Cortex of kidney (tissue), 1 donor: ENCODE measurements at places on chromosomes 6 and 20.

DNA sequence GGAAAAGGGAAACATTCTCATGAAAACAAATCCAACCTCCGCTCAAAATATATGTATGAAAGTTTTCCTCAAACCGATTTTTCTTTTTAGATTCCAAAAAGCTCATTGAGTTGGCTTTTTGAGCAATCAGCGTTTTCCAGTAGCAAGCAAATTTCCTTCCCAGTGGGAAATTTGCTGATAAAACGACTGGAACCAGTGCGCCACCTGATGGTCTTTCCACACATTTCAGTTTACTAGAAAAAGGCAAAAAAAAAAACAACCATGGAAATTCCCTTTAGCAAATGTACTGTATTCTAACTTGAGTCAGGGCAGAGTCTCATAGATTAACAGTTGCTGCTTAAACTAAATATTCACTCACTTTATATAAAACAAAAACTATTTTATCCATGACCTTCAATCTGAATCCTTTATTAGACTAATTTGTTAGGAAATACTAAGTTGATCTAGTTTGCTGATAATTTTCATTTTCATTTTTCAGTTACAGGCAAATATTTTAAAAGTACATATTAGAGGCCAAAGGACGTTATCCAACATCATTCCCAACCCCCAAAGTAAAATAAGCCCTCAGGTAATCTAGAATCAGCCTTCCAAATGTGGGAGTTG is 271.5 kb downstream of the FOXA2 start:
- no peak for DNase-seq

DNA sequence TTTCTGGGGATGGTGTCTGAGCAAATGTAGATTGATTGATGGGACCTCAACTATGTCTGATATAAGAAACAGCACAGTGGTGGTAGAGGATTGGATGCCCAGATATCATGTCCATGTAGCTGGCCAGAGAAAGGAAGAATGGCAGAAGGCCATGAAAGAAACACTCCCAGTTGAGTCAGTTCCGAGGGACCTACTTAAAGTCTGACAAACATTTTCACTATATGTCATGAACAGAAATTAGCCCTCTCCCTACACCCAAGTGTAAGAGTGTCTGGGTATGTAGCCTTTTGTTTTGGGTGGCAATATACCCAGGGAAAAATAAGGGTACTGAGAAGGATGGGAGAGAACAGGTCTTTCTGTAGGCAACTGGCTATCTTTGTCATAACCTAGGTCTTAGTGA is 434.2 kb downstream of the BCKDHB start:
- no peak for DNase-seq

DNA sequence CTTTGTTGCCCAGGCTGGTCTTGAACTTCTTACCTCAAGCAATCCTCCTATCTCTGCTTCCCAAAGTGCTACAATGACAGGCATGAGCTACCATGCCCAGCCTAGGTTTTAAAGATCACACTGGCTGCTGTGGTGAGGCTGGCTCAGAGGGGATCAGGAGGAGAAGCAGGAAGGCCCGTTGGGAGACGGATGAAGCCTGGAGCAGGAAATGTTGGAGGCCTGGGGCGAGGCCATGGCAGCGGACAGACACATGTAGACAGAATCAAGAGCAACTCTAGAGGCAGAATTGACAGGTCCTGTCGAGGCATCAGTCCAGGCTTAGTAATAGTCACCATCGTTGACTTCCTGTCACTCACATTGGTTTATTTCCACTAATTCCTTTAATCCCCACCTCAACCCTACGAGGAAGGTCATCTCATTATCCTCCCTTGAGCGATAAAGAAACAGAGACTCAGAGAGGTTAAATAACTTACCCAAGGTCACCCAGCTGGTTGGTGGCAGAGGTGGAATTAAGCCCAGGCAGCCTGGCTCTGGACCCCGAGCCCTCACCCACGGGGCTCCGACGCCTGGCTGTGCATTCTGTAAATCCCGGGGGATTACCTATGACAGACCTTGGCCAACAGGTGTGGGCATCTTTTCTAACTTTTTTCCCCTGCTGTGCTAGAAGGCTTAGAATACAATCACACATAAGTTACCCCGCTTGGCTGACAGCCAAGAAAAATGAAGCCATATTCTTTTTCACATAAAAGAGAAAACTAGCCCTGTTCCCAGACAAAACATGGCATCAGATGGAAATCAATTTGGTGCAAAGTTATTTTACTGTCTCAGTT is 113.4 kb downstream of the EYA2 start:
- DNase-seq, result no peak

GRCh38 chr6:164532198-164533044 is 777.0 kb downstream of the C6orf118 start:
- no peak for DNase-seq

- no peak for DNase-seq
These were observed 348.8 kb downstream of the UTRN start for GRCh38 chr6:144633886-144634285.

DNA sequence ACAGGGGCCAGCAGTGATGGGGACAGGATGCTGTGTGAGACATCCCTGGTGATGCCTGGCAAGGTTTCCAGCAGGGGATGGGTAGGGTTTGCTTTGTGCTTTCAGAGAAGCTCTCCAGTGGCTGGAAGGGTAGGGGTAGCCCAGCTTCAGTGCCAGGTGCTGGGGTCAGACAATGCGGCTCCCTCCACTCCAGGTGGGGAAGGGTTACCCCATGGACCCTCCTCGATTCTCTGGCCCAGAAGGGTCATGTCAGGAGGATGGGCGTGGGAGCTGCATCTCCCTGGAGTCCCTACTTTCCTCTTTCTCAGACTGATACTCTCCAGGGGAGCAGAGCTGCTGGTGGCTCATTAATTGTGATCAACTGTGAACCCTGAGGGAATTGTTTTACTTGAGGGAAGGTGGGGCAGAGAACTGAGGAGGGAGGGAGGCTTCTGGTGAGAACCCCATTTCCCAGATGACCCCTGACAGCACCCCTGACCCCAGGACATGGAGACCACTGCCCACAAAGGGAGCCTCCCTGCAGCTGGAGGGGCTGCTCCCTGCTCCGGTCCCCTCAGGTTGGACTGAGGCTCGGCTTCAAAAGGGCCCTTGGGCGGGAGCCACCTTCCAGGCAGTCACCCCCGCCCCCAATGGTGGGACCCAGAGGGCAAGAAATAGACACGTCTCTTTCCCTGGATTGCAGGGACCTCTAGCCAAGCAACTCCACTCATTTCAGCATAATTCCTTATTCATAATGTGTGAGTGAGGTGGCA is 100.9 kb upstream of the BHLHE23 start:
- DNase-seq, result no peak

GRCh38 chr6:130215526-130215925 is 7.2 kb downstream of the SAMD3 start:
- DNase-seq, result no peak

DNA sequence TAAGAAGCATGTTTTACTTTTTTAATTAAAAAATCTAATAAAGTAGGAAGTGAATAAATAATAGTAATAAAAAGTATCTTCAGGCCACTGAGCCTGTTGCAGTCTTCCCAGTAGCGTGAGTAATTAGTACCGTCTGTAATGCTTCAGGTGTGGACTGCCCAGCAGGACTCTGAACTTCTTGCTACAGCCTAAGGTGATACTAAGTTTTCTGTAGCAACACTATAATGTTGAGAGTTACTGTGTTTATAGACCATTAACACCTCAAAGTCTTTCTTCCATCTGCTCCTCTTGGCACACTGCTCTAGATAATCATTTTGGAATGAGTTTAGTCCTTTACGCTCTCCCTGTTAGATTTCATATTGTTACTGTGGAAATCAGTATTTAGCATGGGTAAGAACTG is 28.4 kb downstream of the VAPB start:
- DNase-seq, result no peak

DNA sequence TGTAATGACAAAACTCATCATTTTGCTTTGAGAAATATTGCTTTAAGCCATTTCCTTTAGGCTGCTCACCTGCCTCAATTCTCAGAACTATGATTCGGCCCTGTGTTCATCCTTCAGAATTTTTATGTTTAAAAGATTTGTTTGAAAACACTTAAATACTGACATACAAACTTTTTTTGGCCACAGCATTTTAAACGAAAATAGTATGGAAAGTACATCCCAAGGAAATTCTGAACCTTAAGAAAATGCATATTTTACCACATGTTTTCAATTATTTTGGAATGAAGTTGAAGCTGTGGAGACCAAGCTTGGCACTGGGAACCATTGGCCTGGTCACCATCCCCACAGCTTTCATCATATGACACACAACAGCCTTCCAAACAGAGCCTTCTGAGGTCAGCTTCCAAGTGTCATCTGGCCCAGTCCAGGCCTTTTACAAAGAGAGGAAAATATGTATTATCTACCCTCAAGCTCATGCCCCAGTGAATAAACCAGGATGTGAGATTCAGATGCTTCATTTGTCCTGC is 83.3 kb downstream of the SOD2 start:
- no peak for DNase-seq

DNA sequence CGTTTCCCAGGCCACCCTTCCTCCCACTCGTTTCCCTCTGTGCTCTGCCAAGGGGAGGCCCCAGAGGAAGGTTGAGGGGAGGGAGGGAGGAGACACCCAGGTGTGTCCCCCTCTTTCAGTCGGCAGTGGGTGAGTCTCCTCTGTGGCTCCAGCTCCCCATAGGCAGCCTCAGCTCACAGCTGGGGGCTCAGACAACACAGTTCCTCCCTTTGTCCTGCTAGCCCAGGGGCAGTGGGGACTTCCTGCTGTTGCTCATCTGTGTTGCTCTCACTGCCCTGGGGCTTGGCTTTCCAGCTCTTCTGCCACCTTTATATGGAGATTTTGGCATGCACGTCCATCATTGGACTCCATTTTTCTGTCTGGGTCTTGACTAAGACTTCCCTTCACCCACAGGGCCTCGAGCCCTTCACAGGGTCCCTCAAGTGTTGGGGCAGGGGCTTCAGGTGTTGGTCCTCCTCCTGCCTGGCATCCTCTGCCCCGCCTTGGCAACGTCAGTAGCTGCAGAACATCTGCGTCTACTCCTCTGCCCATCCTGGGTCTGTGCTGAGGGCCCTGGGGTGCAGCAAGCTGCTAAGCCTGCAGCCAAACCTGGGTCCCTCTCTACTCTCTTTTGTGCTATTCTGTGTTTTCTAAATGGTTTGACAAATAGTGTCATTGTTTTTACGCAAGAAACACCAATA is 190.6 kb upstream of the PMEPA1 start:
- DNase-seq, result no peak

DNA sequence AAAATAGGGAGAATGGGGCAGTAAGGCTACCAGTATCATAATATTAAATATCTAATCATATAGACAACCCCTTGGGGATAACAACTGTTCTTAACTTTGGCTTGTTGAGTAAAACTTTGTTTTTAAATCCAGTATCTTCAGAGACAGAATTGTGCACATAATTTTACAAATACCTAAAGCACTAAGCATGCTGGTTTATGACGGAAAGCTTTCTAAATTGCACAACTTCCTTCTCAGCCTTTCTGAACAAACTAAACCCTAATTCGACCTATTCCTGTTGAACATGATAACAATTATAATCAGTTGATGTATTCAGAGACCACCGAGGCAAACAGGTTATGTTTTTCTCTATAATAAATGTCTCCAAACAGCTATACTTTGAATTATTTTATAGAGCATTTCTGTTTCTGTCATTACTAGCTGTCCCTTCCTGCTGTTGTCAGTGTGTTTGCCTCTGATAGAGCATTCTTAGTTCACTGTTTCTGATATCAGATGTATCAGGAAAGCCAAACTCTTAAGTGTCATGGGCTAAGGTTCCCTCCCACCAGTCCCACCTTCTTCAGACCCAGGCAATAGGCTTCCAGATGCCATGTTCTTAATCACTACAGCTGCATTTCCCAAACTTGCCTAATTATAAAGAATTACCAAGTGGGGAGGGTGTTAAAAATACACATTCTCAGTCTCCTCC is 8.7 kb downstream of the ZHX3 start:
- DNase-seq, result no peak

GRCh38 chr6:15823838-15824414 is 161.1 kb upstream of the DTNBP1 start:
- no peak for DNase-seq

DNA sequence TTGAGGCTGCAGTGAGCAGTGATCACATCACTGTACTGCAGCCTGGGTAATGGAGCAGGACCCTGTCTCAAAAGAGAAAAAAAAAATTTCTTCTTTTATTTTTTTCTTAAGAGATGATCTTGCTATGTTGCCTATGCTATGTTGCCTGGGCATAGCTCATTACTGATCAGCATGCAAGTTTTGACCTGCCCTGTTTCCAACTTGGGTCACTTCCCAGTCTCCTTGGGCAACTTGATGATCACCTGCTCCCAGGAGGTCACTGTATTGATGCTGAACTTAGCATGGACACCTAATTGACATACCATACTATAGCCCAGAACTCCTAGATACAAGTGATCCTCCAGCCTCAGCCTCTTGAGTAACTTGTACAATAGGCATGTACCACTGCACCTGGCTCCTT is 30.7 kb upstream of the NANP start:
- no peak for DNase-seq

GRCh38 chr20:44407402-44408184 is 52.1 kb downstream of the HNF4A start:
- no peak for DNase-seq

GRCh38 chr6:34243131-34243771 is 5.6 kb downstream of the SMIM29 start:
- no peak for DNase-seq

DNA sequence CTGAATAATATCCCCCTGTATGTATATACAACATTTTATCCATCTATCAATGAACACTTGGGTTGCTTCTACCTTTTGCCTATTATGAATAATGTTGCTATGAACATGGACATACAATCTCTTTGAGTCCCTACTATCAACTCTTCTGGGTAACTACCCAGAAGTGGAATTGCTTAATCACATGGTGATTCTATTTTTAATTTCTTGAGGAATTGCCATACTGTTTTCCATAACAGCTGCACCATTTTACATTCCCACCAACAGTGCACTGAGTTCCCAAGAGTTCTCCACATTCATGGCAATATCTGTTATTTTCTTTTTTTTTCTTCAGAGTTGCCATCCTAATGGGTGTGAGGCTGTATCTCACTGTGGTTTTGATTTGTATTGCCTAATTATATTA is 88.3 kb downstream of the ZHX3 start:
- DNase-seq, result no peak
